ENCODE measurements at places on chromosomes 1 and 21.

DNA sequence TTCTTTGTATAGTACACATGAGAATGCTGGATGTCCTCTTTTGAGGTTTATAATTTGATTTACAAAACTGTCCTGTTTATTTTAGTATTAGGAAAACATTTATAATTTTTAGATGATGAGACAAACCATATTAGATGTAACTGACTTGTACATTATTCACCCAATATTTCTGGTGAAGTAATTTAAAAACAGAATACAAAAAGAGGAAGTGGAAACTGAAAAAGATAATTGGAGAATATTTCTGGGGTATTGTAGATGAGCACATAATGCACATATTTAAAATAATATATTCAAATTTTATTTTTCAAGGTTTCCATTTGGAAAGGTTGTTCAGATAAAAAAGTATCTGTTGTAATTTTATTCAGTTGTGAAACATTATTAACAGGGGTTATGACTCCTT is 40.7 kb downstream of the XPR1 start:
- no peak for DNase-seq

DNA sequence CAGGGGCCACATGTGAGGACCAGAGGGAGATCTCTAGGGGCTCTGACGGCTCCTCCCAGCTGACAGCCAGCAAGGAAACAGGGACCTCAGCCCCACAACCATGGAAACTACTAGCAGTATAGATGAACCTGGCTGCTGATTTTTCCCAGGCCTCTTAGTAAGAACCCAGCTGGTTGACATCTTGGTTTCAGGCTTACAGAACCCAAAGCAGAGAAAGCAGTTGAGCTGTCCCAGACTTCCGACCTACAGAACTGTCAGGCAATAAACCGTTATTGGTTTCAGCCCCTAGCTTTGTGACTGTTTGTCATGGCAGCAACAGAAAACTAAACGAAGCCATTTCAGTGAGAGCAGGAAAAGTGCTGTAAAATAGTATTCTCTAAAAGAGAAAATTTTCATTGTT is 36.4 kb downstream of the ETS2 start:
- DNase-seq = no peak

DNA sequence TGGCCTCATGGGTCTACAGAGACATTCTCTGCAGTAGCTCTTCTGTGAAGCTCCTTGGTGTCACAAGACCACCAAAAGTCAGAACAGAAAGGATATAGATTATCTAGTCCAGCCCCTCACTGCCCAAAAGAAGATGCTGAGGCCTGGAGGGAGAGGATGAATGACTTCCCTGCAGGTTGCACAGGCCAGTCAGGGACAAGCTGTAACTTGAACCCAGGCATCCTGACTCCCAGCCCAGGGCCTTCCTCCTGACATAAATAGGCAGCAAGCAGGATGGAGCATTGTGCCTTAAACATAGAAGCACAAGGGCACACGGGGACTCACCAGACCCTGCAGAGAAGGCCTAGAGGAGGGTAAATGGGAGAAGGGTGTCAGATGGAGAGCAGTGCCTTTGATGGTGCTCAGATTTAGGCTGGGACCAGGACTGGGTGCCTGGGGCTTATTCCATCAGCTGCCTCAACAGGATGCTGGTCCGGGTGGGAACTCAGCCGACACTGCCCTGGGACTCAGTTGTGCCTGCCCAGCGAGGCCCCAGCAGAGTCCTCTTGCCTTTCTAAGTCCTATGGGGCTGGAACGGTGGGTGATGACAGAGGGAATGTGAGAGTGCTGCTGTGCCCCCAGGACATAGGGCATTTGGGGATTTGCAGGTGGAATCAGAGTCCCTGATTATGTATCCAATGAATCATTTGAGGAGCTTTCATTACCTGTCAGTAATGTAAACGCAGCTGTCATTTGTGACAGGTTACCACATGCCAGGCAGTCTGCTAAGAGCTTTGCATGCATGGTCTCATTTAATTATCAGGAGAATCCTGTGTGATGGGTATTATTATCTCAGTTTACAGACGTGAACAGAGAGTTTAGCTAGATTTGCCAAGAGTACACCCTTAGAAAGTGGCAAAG is 13.2 kb downstream of the S100A7A start:
- DNase-seq = no peak

GRCh38 chr1:175604942-175605286 is 138.5 kb downstream of the TNR start:
- no peak for DNase-seq

- DNase-seq = no peak
These were observed 722 bp upstream of the PODN start for GRCh38 chr1:53061123-53061858.

GRCh38 chr1:222644636-222644980 is 26.7 kb downstream of the MIA3 start:
- no peak for DNase-seq

GRCh38 chr1:19877181-19877750 is 4.9 kb upstream of the OTUD3 start:
- DNase-seq = no peak

- DNase-seq = no peak
These were observed 38.1 kb upstream of the SYT14 start for GRCh38 chr1:209899948-209900347.

DNA sequence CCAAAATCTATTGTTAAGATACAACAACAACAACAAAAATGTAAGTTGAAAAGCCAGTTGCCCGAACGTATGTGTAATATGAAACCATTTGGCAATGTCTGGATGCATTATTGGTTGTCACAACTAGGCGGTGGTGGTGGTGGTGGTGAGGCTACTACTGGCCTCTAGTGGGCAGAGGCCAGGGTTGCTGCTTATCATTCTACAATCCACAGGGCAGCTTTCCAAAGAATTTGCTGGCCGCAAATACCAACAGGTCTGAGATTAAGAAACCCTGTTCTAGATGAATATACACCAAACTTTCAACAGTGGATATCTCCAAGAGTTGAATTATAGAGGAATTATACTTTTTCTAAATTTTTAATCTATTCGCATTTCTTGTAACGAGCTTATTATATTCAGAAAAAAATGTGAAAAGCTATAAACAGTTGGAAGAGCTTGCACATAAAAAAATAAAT is 26.8 kb upstream of the ZNF697 start:
- no peak for DNase-seq

GRCh38 chr1:243267914-243268653 is 12.2 kb downstream of the SDCCAG8 start:
- no peak for DNase-seq

DNA sequence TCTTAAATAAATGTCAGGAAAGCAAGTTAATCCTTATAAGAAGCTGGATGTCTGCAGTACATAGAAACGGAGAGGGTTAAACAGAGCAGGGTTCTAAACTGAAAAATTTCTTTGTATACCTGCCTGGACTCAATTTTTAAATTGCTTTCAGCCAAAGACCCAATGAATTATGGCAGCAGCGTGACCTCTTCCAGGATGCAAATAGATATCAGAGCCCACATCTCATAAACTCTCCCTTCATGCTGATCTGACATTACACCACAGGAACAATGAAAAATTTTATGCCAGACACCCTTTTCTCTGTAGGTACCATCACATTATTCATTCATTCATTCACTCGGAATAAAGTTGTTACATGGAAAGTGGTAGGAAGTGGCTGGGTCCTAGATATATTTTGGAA is 236.4 kb downstream of the NUF2 start:
- DNase-seq = no peak

GRCh38 chr1:2381741-2382620 is 9.4 kb downstream of the MORN1 start:
- DNase-seq = peak; percentile 52

DNA sequence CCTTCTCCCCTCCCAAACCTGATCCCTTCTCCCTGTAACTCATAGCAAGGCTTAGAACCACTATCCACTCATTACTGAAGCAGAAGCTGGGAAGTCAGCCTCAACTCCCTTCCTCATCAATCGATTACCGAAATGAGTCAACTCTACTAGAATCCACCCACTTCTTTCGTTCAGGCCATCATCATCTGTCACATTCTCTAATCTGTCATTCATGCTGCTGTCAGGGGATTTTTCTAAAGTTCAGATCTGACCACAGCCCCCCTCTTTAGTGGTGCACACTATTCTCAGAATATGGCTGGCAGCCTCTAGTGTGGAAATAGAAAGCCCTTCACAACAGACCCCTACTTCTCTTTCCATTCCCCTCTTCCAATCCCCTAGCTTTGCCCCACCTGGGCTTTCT is 5.1 kb downstream of the NT5C1A start:
- DNase-seq = no peak

DNA sequence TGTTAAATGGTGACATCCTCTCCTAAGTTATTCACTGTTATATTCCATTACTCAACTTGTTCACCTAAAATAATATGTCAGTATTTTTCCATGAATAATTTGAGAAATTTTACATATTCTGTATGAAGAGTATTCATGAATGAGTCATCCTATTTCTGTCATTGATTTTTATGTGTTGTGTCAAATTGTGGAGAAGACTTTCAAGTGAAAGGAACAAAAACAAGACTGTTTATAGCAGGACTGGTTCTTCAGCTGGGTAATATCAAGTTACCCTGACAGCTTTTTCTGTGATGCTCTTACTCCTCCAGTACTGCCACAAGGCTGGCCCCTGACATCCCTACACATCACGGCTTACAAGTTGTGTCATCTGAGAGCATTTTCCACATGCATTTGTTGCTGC is 847.7 kb downstream of the NCAM2 start:
- DNase-seq = no peak

DNA sequence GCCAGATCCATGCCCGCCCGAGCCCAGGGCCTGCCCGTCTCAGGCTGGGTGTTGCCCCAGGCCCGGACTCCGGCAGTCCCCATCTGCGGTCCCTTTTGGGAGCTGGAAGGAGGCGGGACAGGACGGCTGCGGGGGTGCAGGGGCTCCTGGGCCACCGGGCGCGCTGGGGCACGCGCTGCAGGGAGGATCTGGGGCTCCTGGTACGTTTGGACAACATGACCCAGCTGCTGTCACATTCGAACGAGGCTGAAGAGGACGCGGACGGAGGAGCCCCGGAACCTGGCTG is 6.6 kb upstream of the CALML6 start:
- no peak for DNase-seq

- no peak for DNase-seq
These were observed 9.4 kb downstream of the USP16 start for GRCh38 chr21:29033871-29034270.

DNA sequence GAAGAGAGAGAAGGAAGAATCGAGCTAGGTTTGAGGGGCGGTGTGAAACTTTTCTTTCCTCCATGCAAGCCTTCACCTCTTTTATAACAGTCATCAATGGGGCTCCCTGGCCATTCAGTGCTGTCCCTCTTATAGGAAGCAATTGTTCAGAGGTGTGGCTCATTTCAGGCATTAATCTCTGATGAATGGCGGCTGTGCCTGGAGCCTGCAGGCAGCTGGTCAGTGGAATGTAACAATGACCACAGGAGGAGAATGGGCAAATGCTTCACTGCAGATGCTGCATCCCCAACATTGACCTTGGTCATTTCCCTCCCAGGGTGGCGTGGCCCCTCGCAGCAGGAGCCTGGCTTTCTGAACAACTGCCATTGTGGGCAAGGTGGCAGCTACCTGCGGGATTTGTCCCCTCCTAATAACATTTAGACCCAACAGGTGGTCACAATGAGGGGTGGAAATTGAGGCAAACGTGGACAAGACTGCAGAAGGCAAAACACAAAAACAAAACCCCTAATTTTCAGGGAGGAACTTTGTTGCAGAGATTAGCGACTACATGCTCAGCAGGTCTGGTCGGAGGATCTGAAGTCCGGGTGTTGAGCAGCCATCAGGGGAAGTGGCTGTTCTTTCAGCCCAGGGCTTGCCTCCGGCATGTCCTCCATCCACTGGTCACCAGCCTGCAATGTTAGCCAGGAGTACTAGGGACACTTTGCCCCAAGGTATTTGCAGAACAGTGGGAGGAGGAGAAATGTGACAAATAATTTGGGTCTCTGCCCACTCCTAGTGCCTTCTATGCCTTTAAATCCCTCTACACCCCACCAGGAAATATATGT is 97.3 kb upstream of the PAXBP1 start:
- no peak for DNase-seq

DNA sequence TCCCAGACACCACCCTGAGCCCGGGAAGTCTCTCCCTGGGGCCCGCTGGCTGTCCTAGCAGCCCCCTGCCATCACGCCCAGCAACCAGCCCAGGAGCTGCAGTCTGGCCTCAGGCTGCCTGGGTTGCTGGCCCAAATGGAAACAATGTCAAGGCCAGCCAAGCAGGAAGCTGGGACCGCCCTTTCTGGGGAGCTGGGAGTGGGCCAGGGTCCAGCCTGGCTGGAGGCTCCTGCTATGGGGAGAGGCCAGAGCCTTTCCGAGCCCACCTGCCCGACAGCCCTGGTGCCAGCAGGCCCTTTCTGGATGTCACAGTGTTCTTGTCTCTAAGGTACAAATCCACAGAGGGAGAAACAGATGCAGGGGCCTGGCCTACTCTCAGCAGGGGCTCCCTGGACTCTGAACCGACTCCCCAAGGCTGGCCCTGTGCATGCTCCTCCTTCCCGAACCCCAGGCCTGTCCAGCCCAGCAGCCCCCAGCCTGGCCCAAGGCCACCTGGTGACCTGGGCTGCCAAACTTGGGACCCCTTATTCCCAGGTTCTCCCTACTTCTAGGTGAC is 1.2 kb upstream of the MMEL1 start:
- DNase-seq = no peak

DNA sequence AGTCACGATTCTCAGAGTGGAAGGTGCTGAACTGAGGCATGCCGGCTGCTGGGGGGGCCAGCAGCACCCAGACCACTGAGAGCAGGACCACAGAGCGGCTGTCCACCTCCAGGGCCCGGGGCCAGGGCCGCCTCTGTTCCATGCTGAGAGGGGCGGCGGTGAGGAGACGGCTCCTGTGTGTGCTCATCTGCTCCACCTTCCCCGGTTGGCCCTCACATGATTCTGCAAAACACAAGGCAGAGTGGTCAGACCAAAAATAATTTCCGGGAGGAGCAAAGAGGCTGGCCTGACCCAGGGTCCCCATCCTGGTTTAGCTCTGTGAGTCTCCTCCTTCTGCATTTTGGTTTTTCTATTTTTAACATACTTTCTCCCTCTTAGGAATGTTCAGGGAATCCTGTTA is 26.4 kb downstream of the PLXNA2 start:
- DNase-seq = no peak

DNA sequence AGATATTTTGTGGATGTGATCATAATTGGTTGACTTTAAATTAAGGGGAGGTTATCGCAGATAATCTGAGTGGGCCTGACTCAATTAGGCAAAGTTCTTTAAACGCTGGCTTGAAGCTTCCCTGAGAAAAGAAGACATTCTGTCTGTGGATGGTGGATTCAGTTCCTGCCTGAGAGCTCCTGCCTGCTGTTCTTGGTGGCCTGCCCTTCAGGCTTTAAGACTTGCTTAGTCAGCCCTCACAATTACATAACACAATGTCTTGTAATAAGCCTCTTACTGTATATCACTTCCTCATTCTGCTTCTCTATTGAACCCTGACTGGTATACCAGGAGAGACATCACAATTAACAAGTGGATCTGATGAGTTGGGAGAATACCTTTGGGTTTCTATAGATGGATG is 50.2 kb downstream of the KCNJ6 start:
- DNase-seq = no peak

- DNase-seq = no peak
These were observed 11.9 kb upstream of the CBR3 start for GRCh38 chr21:36122977-36123376.

GRCh38 chr1:36400825-36401601 is 3.3 kb upstream of the LSM10 start:
- DNase-seq = peak; percentile 13
